ENCODE measurements at places on chromosomes 4 and X. TPM values are rescaled to one million over a fixed set of nuclear protein-coding genes. Genes with fewer than 3 reads are reported as not detected.

GRCh38 chr4:53559021-53559620, 32.2 kb downstream of the LNX1 start:
- DNase-seq = no peak

The MSANTD1 gene
- polyA plus RNA-seq = 1.2 TPM

DNA sequence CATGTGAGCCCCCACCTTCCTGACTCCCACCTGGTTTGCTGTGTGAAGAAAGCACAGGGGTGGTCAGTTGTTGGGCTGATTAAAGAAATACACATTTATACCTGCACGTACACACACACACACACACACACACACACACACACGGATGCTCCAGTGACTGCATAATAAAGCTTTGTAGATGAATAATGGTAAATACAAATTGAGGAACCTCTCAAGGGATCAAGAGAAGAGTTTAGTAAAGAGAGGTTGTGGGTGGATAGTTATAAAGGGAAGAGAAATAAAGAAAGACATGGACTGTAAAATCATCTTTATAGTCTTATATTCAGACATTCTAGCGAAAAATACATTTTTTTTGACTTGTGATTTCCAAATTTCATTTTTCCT, 144.1 kb downstream of the MGST2 start:
- DNase-seq = no peak

DNA sequence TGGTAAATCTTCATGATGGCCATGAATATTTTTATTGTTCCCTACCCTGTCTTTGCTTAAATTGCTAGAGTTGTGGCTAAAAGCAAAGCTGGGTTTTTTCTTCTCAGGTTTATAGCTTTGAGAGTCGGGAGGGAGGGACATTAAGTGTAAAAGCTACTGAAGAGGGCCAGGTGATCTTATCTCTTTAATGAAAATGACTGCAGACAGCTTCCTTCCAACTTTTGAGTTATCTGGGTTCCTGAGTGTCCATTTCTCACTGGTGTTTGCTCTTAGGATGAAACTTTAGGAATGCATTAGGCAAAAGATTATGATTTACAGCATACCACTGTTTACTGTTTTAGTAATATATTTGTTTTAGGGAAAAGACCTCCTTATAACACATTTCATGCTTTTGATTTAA, 187.7 kb downstream of the SHROOM3 start:
- DNase-seq = no peak

The PRSS12 gene
- polyA plus RNA-seq = 8.9 TPM

DNA sequence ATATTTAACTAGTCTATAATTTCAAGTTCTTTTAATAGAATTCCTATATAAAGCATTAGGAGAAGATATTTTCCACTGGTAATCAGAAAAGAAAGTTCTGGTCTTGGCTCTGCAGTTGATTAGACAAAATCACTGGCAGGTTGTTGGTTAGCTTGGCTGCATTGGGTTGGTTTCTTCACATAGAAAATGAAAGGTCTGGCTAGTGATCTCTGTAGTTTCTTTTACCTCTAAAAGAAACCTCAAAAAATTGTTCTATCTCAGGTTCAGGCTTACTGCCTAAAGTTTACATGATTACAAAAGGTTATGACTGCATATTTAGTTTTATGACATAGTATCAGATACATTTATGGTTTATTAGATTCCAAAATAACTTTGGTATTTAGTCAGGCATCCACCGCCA, 95.8 kb upstream of the NAP1L5 start:
- DNase-seq = no peak
